Activated CD4-positive, alpha-beta memory T cell treated with anti-CD3 and anti-CD28 coated beads, Interleukin-2, amount 10 ng/mL, durations not matched to agents 7 days and 5 days (primary cell): ENCODE measurements at places on chromosomes 1 and 21. TPM values are rescaled to one million over a fixed set of nuclear protein-coding genes. Genes with fewer than 3 reads are reported as not detected.
A peak's percentile ranks its signal among the peaks of the same experiment; 100 is the strongest.

DNA sequence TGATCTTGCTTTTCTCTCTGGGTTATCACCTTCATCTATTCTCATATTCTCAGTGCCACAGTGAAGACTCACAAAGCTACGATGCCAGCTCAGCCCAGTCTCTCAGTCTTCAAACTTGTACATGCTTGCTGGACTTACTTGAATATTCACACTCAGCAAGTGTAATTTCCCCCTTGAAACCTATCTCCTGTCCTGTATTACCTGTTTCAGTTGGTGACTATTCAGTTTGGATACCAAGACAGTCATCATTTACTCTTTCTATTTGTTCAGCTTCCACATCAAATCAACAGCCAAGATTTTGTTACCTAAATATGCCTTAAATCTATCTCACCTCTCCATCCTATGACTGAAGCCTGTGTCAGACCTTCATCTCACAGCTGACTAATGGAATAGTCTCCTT lies 209.7 kb downstream of the LRRC7 start:
- H3K4me3 ChIP-seq: no peak overlapping the region
- H3K4me1 ChIP-seq: no peaks in the 10 kb centered on the region

DNA sequence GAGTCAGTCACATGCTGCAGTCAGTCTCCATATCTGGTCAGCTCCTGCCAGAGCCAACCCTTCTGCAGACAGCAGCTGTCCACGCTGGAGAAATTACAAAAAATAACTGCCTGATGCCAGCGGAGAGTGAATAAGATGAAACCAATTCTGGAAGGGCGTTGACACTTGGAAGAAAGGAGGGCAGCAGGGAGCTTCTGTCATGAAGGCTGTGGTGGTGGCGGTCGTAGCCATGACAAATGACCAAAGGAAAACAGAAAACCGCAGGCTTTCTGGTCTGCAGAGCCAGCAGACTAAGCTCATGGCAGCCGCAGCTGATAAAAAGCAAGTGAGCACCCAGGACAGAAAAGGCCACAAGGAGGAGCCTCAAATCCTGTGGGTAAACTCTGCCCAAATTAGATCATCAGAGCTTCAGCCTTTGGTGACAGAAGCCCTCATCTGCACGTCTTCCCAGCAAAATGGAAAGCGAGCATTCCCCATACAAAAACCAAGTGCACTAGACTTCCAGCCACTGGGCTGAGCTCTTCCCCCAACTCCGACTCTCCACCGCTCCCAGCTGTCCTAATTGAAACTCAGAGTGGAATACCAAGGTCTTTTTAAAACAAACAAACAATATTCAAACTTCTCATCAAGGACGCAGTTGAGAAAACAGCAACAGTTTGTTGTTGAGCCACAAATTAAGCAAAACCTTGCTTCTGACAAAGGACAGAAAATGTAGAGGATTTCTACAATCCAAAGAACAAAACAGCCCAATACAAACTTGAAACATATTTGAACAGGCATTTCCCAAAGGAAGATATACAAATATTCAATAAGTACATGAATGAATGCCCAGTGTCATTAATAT lies 28.7 kb downstream of the RSPH1 start:
- DNase-seq: peak; percentile 28
- H3K4me3 ChIP-seq: no peak overlapping the region
- H3K36me3 ChIP-seq: no peaks in the 10 kb centered on the region
- peaks cover 39% of the 10 kb centered on the region for H3K4me1 ChIP-seq
- H3K27ac ChIP-seq: no peak overlapping the region
- no peaks in the 10 kb centered on the region for H3K27me3 ChIP-seq

DNA sequence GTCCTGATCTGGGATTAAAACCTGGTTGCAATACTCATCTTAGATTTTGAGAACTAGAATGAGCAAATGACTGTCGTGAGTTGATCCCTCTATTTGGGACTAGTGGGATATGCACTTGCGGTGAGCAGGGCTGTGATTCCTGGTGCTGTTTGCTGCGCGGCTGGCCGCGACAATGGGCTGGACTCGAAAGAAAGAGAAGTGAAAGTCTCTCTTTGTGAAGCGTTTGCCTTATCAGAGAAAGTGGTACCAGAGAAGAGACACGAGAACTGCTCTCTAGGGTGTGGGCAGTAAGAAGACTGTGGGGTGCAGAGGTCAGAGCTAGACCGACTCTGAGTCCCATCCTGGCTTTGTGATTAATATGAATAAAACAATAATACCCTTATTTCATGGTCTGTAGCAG lies 8.6 kb downstream of the ST6GALNAC3 start:
- DNase-seq: no peak
- no peaks in the 10 kb centered on the region for H3K27me3 ChIP-seq
- no peak overlapping the region for H3K4me3 ChIP-seq

GRCh38 chr1:10143961-10144485 lies 66.3 kb upstream of the KIF1B start:
- H3K4me1 ChIP-seq: no peaks in the 10 kb centered on the region
- no peak overlapping the region for H3K4me3 ChIP-seq
- H3K36me3 ChIP-seq: peaks cover 8% of the 10 kb centered on the region
- H3K27ac ChIP-seq: no peak overlapping the region
- no peaks in the 10 kb centered on the region for H3K27me3 ChIP-seq
- no peak for DNase-seq

DNA sequence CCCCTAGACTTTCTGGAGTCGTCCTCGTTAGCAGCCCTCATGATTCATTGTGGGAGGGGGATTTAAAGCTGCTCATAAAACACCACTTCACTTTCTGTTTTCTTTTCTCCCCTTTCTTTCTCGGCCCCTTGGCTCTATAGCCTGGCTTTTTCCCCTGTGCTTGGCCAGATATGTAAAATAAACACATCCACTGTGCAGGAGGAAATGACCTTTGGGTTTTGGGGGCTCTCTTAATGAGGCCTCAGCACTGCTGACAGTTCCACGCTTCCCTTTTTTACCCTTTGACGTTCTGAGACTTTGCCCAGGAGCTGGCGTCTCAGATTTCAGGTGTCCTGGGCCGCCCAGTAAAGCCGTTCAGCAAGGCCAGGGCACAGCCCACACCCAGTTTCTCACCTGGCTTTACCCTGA lies 65.7 kb downstream of the RUNX3 start:
- no peaks in the 10 kb centered on the region for H3K4me1 ChIP-seq
- H3K4me3 ChIP-seq: no peak overlapping the region
- H3K36me3 ChIP-seq: no peaks in the 10 kb centered on the region
- peaks cover 40% of the 10 kb centered on the region for H3K27me3 ChIP-seq
- DNase-seq: no peak

DNA sequence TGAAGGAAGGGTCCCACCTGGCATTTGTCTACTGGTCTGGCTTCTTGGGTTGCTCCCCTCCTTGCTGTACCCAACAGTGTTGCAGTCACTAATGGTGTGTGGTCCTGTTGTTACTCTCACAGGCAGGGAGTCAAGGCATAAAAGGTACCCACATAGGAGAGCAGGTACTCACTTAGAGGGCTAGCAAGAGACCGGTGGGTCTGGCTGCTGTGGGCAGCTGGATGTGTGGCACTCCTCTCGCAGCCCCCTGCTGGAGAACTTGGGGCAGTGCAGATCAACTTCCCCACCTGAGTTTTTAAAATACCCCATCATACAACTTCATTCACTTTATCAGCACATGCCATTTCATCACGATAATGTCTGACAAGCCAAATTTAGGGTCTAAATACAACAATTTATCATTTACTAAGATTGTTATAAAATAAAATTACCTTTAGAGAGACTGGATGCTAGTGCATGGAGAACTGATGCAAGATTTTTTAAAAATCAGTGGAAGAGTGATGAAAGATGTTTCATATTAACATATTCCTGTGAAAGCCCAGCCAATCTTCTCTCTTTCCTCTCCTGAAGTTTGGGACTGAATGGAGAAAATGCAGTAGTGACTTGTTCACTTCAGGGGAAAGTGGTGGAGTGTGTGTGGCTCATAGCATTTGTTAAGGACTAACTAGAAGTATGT lies 42.8 kb downstream of the ACP6 start:
- H3K27ac ChIP-seq: no peak overlapping the region
- DNase-seq: peak; percentile 57
- no peak overlapping the region for H3K4me3 ChIP-seq
- H3K36me3 ChIP-seq: peaks cover 16% of the 10 kb centered on the region
- H3K4me1 ChIP-seq: peaks cover 46% of the 10 kb centered on the region
- no peaks in the 10 kb centered on the region for H3K27me3 ChIP-seq

- peaks cover 2% of the 10 kb centered on the region for H3K27me3 ChIP-seq
- DNase-seq: no peak
- peaks cover 9% of the 10 kb centered on the region for H3K4me1 ChIP-seq
- no peak overlapping the region for H3K27ac ChIP-seq
These were observed 35.2 kb downstream of the NEK2 start for GRCh38 chr1:211640301-211640630.

DNA sequence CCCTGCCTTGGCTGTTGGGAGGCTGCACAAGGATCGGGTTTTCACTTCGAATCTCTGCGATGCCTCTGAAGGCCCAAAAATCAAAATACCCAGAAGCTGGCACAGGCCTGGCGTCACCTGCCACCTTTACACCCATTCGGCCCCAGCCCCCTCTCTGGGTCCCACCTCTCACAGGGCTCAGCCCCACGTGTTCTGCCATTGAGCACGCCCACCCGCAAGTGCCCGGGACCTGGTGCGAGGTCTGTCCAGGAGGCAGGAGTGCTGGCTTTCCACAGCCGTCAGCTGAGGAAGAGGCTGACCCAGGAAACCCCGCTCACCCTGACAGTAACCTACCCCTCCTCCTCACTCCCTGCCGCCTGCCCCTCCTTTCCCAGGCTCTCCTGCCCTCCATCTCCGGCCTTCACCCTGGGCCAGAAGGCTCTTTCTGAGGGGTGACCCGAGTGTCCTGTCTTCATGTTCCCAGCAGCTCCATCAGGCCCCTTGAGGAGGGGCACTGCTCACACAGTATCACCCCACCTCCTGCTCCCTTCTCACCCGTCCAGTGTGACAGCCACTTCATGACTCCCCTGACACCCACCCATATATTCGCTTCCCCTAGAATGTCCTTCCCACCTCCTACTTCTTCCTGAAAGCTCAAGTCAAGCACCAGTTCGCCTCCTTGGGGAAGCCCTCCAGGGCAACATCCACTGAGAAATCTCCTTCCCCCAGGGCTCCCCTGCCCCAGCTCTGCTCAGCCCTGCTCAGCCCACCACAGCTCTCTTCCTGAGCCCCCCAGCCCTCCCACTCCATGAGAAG lies 13.5 kb downstream of the RCC2 start:
- no peak for DNase-seq
- no peak overlapping the region for H3K27ac ChIP-seq
- H3K4me3 ChIP-seq: no peak overlapping the region
- H3K27me3 ChIP-seq: no peaks in the 10 kb centered on the region

DNA sequence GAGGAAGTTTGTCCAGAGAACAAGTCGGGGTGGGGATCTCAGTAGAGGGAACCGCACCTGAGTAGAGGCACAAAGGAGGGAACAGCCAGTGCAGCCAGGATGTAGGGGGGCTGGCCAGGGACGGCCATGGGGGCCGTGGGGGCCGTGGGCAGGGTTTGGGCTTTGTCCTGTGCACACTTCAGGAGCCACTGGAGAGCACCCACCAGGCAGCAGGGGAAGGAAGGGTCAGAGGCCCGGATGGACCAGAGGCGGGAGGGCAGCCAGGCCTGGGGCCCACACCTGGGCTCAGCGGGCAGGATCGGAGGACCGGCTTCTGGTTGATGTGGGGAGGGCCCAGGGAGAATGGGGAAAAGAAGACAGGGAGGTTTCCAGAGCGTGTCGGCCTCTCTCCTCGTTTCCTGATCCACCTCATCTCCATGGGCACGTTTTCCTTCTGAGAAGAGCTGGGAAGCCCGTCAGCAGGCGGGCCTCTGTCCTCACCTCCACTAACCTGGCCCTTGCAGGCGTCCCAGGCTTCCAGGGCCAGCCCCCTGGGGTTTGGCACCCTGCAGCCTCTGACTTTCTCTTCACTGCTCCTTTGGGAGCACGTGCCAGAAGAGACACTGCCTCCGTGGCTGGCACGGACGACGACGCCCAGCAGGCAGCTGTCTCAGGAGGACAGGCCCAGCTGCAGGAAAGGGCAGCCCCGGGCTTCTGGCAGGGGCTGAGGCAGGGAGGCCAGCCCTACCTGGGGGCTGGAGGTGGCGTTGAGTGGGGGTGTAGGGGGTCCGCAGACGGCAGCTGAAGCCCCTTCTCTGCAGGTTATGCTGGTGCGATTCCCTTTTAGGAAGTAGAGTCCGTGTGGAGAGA lies 16.8 kb upstream of the PDXK start:
- H3K36me3 ChIP-seq: peaks cover 2% of the 10 kb centered on the region
- no peak overlapping the region for H3K4me3 ChIP-seq
- no peaks in the 10 kb centered on the region for H3K27me3 ChIP-seq

- DNase-seq: no peak
- H3K4me1 ChIP-seq: no peaks in the 10 kb centered on the region
- peaks cover 8% of the 10 kb centered on the region for H3K36me3 ChIP-seq
- H3K27me3 ChIP-seq: peaks cover 11% of the 10 kb centered on the region
These were observed 11.5 kb upstream of the SLC2A7 start for GRCh38 chr1:9037476-9038337.

DNA sequence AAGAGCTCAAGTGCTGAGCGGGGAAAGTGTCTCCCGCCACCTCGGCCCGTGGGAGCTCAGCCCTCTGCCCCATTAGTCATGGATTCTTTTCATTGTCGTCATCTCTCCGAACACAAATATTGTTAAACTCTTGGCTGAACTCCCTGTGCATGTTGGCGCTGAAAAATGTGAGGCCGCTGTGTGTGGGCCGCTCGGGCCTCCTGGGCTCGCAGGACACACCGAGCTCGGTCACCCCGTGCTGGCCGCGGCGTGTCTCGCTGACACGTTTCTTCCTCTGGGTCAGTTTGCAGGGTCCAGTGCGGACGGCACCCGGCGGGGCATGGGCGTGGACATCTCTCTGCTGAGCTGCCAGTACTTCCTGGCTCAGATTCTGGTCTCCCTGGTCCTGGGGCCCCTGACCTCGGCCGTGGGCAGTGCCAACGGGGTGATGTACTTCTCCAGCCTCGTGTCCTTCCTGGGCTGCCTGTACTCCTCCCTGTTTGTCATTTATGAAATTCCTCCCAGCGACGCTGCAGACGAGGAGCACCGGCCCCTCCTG lies 25.6 kb downstream of the SLC45A1 start:
- no peak overlapping the region for H3K4me3 ChIP-seq
- H3K27me3 ChIP-seq: no peaks in the 10 kb centered on the region
- H3K27ac ChIP-seq: no peak overlapping the region
- DNase-seq: no peak

GRCh38 chr21:32834916-32835235 lies 63.3 kb upstream of the PAXBP1 start:
- H3K36me3 ChIP-seq: no peaks in the 10 kb centered on the region
- H3K27ac ChIP-seq: no peak overlapping the region

DNA sequence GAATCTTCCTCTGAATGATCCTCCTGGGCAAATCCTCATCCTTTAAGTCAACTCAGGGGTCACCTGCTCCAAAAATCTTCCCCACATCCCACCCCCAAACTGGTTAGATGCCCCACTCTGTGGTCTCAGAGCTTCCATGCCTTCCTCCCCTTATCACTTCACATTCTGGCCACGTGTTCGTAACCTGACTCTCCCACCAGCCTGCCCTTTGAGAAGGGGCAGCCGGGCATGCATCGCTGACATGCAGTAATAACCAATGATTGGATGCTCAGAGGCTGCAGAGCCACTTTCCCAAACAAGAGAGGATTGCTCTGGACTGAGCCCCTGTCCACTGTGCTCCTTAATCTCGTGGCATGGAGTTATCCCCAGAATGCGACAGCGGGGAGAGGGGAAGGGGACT lies 7.0 kb downstream of the LELP1 start:
- no peaks in the 10 kb centered on the region for H3K4me1 ChIP-seq
- no peak overlapping the region for H3K27ac ChIP-seq
- no peak overlapping the region for H3K4me3 ChIP-seq
- H3K36me3 ChIP-seq: no peaks in the 10 kb centered on the region
- no peak for DNase-seq
- peaks cover 20% of the 10 kb centered on the region for H3K27me3 ChIP-seq

PDZK1 gene
- not detected for total RNA-seq

VASH2 gene
- 0.48 TPM for total RNA-seq

ERMAP gene
- 5.9 TPM for total RNA-seq

FLG2 gene
- not detected for total RNA-seq

SON gene
- total RNA-seq: 279 TPM
